GM12878 (cell line): ENCODE measurements at places on chromosomes 6 and 20. TPM values are rescaled to one million over a fixed set of nuclear protein-coding genes. Genes with fewer than 3 reads are reported as not detected.

GRCh38 chr6:143545165-143545564 is 33.6 kb upstream of the FUCA2 start:
- no peak overlapping the region for H3K4me3 ChIP-seq
- H3K4me1 ChIP-seq: peaks cover 41% of the 10 kb centered on the region
- H3K27ac ChIP-seq: no peak overlapping the region
- H3K27me3 ChIP-seq: no peaks in the 10 kb centered on the region

The HFE gene
- polyA plus RNA-seq: 1.3 and 1.5 TPM in 2 replicates

The KCNB1 gene
- polyA plus RNA-seq: 0.03 TPM in 2 replicates

The F13A1 gene
- polyA plus RNA-seq: 0.64 and 1.1 TPM in 2 replicates

GRCh38 chr6:163720005-163720404 is 305.5 kb downstream of the QKI start:
- H3K4me3 ChIP-seq: no peak overlapping the region
- no peaks in the 10 kb centered on the region for H3K36me3 ChIP-seq
- H3K27me3 ChIP-seq: no peaks in the 10 kb centered on the region
- H3K4me1 ChIP-seq: peaks cover 13% of the 10 kb centered on the region; the same call in 1 of the 2 replicates

- no peaks in the 10 kb centered on the region for H3K36me3 ChIP-seq
- DNase-seq: no peak
- H3K27ac ChIP-seq: no peak overlapping the region
- no peaks in the 10 kb centered on the region for H3K27me3 ChIP-seq
- H3K4me3 ChIP-seq: no peak overlapping the region
- H3K4me1 ChIP-seq: no peaks in the 10 kb centered on the region; the same call in 1 of the 2 replicates
These were observed 146.2 kb upstream of the SMLR1 start for GRCh38 chr6:130681028-130681427.

DNA sequence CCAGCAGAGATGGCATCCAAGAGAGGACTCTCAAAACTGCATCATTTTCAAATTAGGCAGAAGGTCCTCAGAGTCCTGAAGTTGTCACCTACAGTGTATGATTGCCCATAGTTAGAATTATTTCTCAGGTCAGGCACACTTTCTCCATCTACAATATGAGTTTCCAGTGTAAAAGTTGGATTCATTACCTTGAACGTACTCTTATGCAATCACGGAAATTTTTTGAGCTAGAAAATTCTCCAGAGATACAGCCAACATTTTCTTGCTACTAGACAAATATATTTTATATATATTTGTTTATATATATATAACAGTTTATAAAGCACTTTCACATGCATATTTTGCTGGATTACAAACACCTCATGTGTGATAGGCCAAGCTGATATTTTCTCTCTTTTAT is 29.4 kb upstream of the SERPINB1 start:
- H3K27ac ChIP-seq: no peak overlapping the region
- DNase-seq: no peak
- H3K4me1 ChIP-seq: peaks cover 37% of the 10 kb centered on the region
- H3K27me3 ChIP-seq: no peaks in the 10 kb centered on the region

GRCh38 chr6:106025655-106026054 is 60.5 kb upstream of the PRDM1 start:
- H3K27me3 ChIP-seq: no peaks in the 10 kb centered on the region
- H3K27ac ChIP-seq: no peak overlapping the region
- H3K4me3 ChIP-seq: no peak overlapping the region
- no peaks in the 10 kb centered on the region for H3K4me1 ChIP-seq
- no peaks in the 10 kb centered on the region for H3K36me3 ChIP-seq
- no peak for DNase-seq
